ENCODE measurements at places on chromosomes 1 and 21. TPM values are rescaled to one million over a fixed set of nuclear protein-coding genes. Genes with fewer than 3 reads are reported as not detected.

The OLFM3 gene
- total RNA-seq, result 62.9 TPM

The NHLH1 gene
- total RNA-seq, result 1.4 TPM

The TIAM1 gene
- total RNA-seq, result 41.8 TPM

The SYCP1 gene
- 0.11 TPM for total RNA-seq

The LGALS8 gene
- 60.3 TPM for total RNA-seq

The RHEX gene
- 0.59 TPM for total RNA-seq

The CDC20 gene
- total RNA-seq, result 11.1 TPM

The RGS13 gene
- 0.11 TPM for total RNA-seq

The TMEM82 gene
- not detected for total RNA-seq

The TCHHL1 gene
- not detected for total RNA-seq

The MANEAL gene
- 15.0 TPM for total RNA-seq

The RHOU gene
- total RNA-seq, result 47.3 TPM

The HSF2BP gene
- total RNA-seq, result 1.4 TPM

The RGS8 gene
- 8.2 TPM for total RNA-seq

The PALMD gene
- 42.5 TPM for total RNA-seq

The AKNAD1 gene
- 2.8 TPM for total RNA-seq

The ADGRL2 gene
- total RNA-seq, result 111 TPM

The OR6K6 gene
- total RNA-seq, result not detected

The DR1 gene
- total RNA-seq, result 47.1 TPM

The LINGO4 gene
- 0.22 TPM for total RNA-seq

The KRTAP11-1 gene
- total RNA-seq, result not detected

The SMPDL3B gene
- total RNA-seq, result 2.5 TPM

The CFAP107 gene
- 0.69 TPM for total RNA-seq

The TESK2 gene
- 5.4 TPM for total RNA-seq

The OR10K2 gene
- total RNA-seq, result not detected

The BEST4 gene
- total RNA-seq, result 0.40 TPM

The ARHGEF10L gene
- total RNA-seq, result 20.7 TPM

The C1orf94 gene
- total RNA-seq, result 0.40 TPM

The RAB29 gene
- total RNA-seq, result 19.8 TPM

The KCNK2 gene
- 184 TPM for total RNA-seq

The DISC1 gene
- 18.6 TPM for total RNA-seq

The TEDDM1 gene
- total RNA-seq, result not detected

The TACSTD2 gene
- 0.20 TPM for total RNA-seq

The TMEM240 gene
- total RNA-seq, result 12.3 TPM

The ZNF683 gene
- not detected for total RNA-seq

The PLEKHA6 gene
- total RNA-seq, result 22.1 TPM

The TMPRSS3 gene
- 0.11 TPM for total RNA-seq

The ADAMTS4 gene
- 17.5 TPM for total RNA-seq

The NLRP3 gene
- 5.0 TPM for total RNA-seq

The IL19 gene
- not detected for total RNA-seq

The NPR1 gene
- total RNA-seq, result 1.7 TPM

The FOXD3 gene
- 5.1 TPM for total RNA-seq

The LRRC38 gene
- 1.7 TPM for total RNA-seq

The PLA2G2C gene
- not detected for total RNA-seq

The SELENON gene
- total RNA-seq, result 58.0 TPM

The TEKT2 gene
- 2.2 TPM for total RNA-seq

The CYP4A11 gene
- 0.69 TPM for total RNA-seq

The AMPD1 gene
- total RNA-seq, result not detected

The PLEKHN1 gene
- not detected for total RNA-seq

The C4BPB gene
- total RNA-seq, result 0.20 TPM

The TTC24 gene
- total RNA-seq, result not detected

The OVAAL gene
- not detected for total RNA-seq

The MIXL1 gene
- total RNA-seq, result 0.50 TPM

The SH2D5 gene
- 4.0 TPM for total RNA-seq

The UMODL1 gene
- total RNA-seq, result not detected

The LIN9 gene
- total RNA-seq, result 8.3 TPM

The MRPL37 gene
- total RNA-seq, result 24.6 TPM

The S100A1 gene
- total RNA-seq, result 10.2 TPM

The AMY1B gene
- not detected for total RNA-seq
